HFF-Myc (cell line): ENCODE measurements at places on chromosomes 3 and 15.

GRCh38 chr15:40398413-40398873, 7.2 kb upstream of the IVD start:
- no peak for DNase-seq

GRCh38 chr15:75966073-75966472, 46.2 kb downstream of the NRG4 start:
- no peak for DNase-seq

DNA sequence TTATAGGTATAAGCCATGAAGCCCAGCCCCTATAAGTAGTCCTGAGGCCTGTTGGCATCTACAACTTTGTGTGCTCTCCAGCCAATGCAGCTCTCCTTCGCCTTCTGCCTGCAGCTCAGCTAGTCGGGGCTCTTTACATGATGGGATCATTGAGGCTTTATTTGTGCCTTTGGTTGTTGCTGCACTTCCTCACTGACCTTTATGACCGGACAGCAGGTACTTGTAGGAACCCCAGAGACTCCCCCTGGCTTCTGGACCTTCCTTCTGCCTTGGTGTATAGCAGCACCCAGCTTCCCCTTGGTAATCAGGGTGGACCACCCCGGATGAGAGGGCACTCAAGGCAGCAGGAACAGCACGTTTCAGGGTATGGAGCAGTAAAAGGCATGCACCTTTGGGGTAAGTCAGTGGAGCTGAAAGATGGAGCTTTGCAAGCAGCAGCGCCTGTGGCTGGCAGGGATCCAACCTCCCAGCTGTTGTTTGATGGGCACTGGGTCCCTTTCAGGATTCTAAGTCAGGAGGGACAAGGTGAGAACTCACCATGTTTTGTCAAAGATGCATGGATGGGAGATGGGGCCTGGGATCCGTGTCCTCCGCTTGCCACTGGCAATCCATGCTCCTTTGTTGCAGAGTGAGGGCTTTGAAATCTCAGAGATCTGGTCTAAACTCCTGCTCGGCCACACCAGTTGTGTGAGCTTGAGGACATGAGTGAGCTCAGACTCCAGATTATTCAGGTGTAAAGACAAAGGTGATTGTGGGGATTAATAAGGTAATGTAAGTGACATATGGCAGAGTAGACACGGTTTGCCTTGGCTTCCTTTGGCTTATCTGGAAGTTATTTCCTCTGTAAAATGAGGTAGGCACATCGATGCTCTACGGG, 65.1 kb upstream of the KLF13 start:
- no peak for DNase-seq

DNA sequence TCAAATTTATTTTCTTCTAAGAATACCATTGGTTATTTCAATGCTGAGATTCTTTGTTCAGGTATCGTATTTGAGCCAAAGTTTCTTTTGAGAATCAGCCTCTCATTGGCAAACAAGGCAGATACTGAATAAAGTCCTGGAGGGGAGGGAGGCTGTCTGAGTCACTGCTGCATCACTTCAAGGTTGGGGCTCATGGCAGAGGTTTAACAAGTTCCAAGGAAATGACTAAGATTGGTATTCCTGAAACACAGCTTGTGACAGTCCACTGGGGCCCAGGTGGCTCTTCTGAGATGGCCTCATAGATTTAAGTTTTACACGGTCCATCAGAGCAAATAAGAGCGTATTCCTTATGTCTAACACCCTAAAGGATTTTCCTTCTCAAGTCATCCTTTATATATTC, 213.8 kb upstream of the STAC start:
- DNase-seq, result peak; percentile 53

GRCh38 chr15:45715528-45715927, 80.7 kb downstream of the SQOR start:
- DNase-seq, result no peak

DNA sequence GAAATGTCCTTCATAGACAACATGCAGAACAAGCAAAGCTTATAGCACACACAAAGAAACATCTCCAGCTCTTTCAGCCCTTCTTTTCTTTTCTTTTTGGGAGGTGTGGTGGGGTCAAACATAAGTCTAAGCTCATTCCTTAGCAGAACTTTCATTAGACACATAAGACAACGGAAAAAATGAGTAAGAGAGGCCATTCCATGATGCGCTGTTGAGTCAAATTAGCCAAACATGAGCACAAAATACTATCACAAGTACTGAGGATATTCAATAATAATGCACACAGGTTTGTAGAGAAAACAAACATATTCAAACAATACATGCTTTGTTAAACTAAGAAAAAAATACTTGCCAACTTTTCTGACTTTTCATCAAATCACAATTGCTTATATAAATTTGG, 83.0 kb downstream of the PLOD2 start:
- no peak for DNase-seq

DNA sequence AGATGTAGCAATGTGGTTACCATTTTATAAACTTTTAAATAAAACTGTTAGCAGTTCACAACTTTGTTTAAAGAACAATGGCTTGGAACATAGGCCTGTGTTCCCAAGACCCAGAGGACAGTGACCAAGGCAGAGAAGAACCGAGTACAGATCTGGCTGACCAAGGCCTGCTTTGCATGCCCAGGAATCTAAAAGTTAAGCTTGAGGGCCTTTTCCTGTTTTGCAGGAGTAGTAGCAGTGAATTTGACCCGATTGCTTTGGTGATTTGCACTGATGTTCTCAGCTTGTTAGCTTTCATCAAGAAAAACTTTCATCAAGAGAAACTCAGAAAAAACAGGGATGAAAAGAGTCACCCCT, 9.9 kb downstream of the FILIP1L start:
- no peak for DNase-seq

GRCh38 chr15:31245756-31246155, 80.9 kb upstream of the KLF13 start:
- DNase-seq, result no peak

GRCh38 chr15:44712346-44713005, 1.2 kb downstream of the B2M start:
- no peak for DNase-seq

DNA sequence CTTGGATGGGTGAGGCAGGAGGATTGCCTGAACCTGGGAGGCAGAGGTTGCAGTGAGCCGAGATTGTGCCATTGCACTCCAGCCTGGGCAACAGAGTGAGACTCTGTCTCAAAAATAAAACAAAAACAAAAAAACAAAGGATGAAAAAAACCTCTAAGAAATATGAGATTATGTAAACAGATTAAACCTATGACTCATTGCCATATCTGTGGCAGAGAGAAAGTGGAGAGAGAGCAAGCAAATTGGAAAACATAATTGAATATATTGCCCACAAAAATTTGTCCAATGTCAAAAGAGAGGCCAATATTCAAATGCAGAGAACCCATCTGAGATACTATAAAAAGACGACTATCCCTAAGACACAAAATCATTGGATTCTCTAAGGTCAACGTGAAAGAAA, 1106.0 kb downstream of the OTOL1 start:
- no peak for DNase-seq

GRCh38 chr15:36185438-36185837, 394.0 kb upstream of the CDIN1 start:
- DNase-seq, result no peak

DNA sequence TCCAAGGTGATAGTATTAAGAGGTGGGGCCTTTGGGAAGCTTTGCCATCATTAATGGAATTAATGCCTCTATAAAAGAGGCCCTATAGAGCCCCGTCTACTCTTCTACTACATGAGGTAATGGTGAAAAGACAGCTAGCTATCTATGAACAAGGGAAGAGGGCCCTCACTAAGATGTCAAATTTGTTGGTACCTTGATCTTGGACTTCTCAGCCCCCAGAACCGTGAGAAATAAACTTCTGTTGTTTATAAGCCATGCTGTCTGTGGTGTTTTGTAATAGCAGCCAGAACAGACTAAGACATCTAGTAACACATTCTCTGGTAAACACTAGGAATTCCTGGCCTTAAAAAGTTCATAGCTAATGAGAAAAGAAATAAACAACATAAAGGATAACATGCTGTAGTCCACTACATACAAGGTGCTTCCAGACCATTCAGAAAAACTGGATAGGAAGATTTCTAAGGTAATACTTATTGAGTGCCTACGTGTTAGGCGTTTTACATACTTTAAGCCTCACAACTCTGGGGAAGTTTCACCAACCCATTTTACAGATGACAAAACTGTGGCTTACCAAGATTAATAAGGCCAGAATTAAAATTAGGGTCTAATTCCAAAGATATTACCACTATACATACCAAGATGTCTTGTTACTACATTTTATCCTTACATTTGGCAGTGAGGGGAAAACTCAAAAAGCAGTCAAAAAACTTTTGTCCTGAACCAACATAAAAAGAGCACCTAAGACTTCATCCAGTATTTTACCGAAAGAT, 3.2 kb downstream of the UBE3A start:
- no peak for DNase-seq

GRCh38 chr3:58068122-58068809, 60.0 kb downstream of the FLNB start:
- DNase-seq, result no peak

GRCh38 chr3:64150623-64151207, 74.6 kb downstream of the PRICKLE2 start:
- peak; percentile 78 for DNase-seq

- DNase-seq, result no peak
These were observed 57.8 kb downstream of the NCEH1 start for GRCh38 chr3:172653004-172653572.

DNA sequence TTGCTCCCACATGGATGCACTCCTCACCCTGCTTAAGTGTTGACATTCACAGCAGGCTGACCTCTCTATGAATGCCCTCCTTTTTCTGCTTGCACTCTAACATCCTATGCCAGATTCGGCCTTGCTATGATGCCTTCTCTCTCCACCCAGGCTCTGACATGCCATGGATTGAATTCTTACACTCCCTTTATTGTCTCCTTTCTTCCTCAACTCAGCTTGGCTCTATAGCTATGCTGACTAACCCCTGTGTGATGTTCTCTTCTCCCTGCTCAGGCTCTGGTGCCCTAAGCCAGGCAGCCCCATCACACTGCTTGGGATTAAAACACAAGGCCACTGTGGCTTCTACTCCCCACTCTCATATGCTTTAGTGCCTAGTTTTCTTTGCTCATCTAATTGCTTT, 563.7 kb downstream of the NSUN3 start:
- DNase-seq, result no peak

DNA sequence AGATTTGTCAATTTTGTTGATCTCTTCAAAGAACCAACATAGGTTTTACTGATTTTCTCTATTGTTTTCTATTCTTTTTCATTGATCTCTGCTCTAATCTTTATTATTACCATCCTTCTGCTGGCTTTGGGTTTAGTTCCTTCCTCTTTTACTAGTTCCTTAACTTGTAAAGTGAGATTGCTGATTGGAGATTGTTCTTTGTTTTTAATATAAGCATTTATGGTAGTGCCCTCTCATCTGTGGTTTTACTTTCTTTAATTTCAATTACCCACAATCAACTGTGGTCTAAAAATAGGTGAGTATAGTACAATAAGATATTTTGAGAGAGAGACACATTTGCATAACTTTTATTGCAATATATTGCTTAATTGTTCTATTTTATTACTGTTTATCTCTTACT, 13.2 kb upstream of the CLRN1 start:
- no peak for DNase-seq

DNA sequence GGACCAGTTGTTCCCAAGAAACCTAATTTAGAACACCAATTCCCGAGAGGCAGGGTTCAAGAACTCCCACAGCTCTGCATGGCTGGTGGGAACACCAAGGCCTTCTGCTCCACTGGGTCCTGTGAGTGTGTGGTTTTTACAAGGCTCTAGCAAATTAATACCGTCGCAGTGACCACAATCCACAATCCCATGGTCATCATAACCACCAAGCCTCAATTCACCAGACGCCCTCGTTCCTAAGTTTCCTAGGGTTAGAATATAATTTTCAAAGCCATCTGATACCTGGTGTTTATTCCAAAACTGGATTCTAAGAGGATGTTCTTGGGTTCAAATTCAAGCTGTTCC, 114.9 kb upstream of the RPL32 start:
- DNase-seq, result no peak

- no peak for DNase-seq
These were observed 7.4 kb downstream of the IL5RA start for GRCh38 chr3:3102751-3103150.

- no peak for DNase-seq
These were observed 146.3 kb downstream of the PLCL2 start for GRCh38 chr3:17030956-17031652.

- no peak for DNase-seq
These were observed 105.2 kb upstream of the NR2E3 start for GRCh38 chr15:71705151-71705550.

DNA sequence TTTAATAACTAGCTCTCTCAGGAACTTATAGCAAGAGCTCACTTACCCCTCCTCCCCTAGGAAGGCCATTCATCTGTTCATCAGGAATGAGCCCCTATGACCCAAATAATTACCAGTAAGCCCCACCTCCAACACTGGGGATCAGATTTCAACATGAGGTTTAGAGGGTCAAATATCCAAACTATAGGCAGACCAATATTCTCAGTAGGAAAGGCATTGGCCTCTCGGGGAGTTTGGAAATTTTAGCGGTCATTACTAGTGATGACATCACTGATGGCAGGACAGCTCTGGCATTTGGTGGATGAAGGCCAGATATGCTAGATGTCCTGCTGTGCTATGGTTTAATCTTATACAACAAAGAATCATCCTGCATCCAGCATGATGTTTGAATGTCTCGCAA, 15.2 kb upstream of the CD47 start:
- DNase-seq, result no peak

GRCh38 chr3:69236812-69237707, 114.7 kb upstream of the LMOD3 start:
- DNase-seq, result no peak

- DNase-seq, result no peak
These were observed at the start of gene IL17RE for GRCh38 chr3:9902372-9903237. Gene IL17RE (plus strand): TSS chr3:9902848. CDS start chr3:9902933, 85 bp downstream.

- no peak for DNase-seq
These were observed 51.9 kb upstream of the TBL1XR1 start for GRCh38 chr3:177249203-177249602.

DNA sequence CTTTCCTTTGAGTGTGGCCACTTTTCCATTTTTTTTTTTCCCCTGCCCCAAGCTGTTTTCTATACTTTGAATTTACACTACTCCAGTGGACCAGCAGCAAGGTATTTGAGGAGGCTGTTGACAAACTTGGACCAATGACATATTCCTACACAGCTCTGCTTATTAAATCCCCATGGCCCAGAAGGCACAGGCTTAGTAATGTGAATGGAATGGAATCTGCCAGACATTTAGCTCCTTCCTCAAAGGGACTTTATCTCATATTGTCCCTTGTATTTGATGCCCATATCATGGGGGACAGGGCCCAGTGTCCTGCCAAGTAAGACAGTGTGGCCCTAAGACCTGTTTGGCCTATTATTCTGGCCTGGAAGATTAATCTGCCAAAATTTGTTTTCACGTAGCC, 107.5 kb downstream of the CHCHD6 start:
- no peak for DNase-seq

- DNase-seq, result no peak
These were observed 124.1 kb upstream of the THBS1 start for GRCh38 chr15:39456582-39457330.

- no peak for DNase-seq
These were observed 291.2 kb upstream of the KCNMB2 start for GRCh38 chr3:178244733-178245709.

DNA sequence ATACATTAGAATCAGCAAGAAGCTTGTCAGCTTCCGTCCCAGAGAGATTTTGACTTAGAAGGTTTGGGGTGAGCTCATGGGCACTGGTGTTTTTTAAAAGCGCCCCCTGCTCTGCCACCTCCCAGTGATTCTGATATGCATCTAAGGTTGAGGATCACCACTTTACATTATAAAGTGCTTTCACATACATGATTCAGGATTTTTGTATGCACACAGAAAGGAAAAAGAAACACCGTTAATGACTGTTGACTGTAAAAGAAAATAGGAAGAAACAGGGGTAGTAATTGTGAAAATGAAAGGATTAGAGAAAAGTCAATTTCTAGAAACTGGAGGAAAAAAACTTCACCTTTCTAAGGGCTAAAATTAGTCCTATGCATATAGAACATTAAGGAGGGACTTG, 104.9 kb upstream of the ZBED2 start:
- DNase-seq, result no peak
